ENCODE measurements at places on chromosomes 1 and 21. TPM values are rescaled to one million over a fixed set of nuclear protein-coding genes. Genes with fewer than 3 reads are reported as not detected.
A peak's percentile ranks its signal among the peaks of the same experiment; 100 is the strongest.

Gene CD1B
- total RNA-seq = not detected

DNA sequence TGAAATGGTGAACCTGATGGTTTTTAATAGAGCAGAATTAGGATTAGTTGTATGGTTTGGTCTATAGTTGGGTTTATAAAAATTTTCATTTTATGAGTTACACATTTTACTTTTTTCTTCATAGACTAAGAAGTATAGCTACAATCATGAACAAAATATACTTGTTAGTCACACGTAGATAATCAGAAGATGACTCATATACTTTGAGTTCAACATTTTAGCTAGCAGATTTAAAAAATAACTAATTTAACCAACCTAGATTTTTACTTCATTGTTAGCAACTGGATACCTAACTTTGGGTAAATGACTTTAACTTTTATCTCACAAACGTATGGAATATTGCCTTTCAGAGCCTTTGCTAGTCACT, 27.9 kb downstream of the MORC3 start:
- no peak overlapping the region for H3K4me3 ChIP-seq
- H3K27me3 ChIP-seq = no peaks in the 10 kb centered on the region
- H3K4me1 ChIP-seq = no peaks in the 10 kb centered on the region
- H3K36me3 ChIP-seq = peaks cover 19% of the 10 kb centered on the region

DNA sequence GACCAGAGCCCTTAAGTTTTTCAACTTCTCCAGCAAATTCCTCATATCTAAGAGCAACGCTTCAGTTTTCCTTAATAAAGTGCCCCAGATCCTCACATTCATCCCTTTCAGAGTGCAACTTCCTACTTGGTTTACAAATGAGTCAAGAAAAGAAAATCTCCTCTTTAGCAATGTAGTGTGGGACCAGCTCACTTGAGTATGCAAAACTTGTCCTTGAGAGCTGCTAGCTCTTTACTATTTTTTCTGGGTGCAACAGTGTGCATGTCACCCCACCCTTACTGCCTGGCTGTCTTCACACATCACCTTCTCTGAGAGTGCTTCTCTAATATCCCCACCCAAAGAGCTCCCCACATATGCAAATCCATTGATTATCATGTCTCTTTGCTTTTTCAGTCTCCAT, 203.1 kb upstream of the CAMK1G start:
- no peak overlapping the region for H3K27ac ChIP-seq
- no peaks in the 10 kb centered on the region for H3K27me3 ChIP-seq
- no peak overlapping the region for H3K4me3 ChIP-seq
- no peaks in the 10 kb centered on the region for H3K4me1 ChIP-seq
- no peaks in the 10 kb centered on the region for H3K36me3 ChIP-seq

GRCh38 chr1:199463521-199464127, 563.9 kb upstream of the NR5A2 start:
- no peak overlapping the region for H3K27ac ChIP-seq
- peak; percentile 20 for DNase-seq
- no peaks in the 10 kb centered on the region for H3K36me3 ChIP-seq
- no peak overlapping the region for H3K4me3 ChIP-seq
- H3K4me1 ChIP-seq = no peaks in the 10 kb centered on the region

GRCh38 chr1:24711329-24711728, 33.9 kb upstream of the CLIC4 start:
- no peak overlapping the region for H3K4me3 ChIP-seq
- no peak for DNase-seq
- no peak overlapping the region for H3K27ac ChIP-seq
- no peaks in the 10 kb centered on the region for H3K27me3 ChIP-seq
- no peaks in the 10 kb centered on the region for H3K4me1 ChIP-seq
- H3K36me3 ChIP-seq = no peaks in the 10 kb centered on the region

GRCh38 chr21:43645136-43645891, 14.0 kb downstream of the HSF2BP start:
- H3K27me3 ChIP-seq = no peaks in the 10 kb centered on the region
- no peaks in the 10 kb centered on the region for H3K36me3 ChIP-seq
- peak overlapping the region; percentile 46 for H3K27ac ChIP-seq
- DNase-seq = peak; percentile 90
- no peak overlapping the region for H3K4me3 ChIP-seq

Gene PLA2G5
- total RNA-seq = 6.5 TPM

Gene ITLN2
- total RNA-seq = 1.6 TPM

DNA sequence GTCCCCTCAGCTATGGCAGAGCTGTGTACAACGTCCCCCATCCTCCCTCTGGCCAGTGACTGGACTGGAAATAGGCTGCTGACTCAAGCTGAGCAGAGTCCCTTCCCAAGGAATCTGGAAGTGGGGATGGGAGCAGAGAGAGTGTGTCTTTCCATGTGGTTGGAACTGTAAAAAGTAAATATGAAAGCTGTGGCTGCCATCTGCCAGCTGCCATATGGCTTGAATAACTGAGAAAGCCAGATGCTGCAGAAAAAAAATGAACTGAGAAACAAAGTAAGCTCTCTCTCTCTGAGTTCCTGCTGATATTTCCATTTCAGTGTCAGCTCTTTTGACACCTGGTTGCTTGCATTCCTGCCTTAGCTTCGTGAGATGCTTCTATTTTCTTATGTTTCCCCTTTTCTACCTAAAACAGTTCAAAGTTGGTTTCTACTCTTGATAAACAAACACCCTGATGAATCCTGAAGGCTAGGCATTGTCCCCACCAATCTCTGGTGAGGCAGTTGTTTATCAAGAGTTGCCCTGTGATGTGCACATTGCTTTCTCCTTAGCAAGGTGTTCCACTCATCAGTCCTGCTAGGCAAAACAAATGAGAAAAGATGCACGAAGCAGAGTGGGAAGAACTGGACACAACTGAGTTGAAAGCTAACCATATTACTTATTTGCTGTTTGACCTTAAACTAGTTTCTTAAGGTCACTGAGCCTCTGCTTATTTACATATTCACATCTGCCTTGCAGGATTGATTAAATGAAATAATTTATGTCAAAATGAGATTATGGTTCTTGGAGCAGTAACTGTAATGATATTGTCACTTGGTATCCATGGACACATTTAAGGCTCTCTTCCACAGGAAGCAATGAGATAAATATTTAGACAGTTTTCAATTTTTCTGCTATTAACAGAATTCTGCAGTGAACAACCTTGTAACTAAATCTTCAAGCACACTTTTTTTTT, 16.6 kb upstream of the DR1 start:
- H3K4me1 ChIP-seq = no peaks in the 10 kb centered on the region
- no peak overlapping the region for H3K27ac ChIP-seq
- peak; percentile 91 for DNase-seq
- no peaks in the 10 kb centered on the region for H3K27me3 ChIP-seq
- H3K36me3 ChIP-seq = no peaks in the 10 kb centered on the region
- H3K4me3 ChIP-seq = no peak overlapping the region

Gene CELA2B
- 0.63 TPM for total RNA-seq

Gene PTPRF
- total RNA-seq = 160 TPM

DNA sequence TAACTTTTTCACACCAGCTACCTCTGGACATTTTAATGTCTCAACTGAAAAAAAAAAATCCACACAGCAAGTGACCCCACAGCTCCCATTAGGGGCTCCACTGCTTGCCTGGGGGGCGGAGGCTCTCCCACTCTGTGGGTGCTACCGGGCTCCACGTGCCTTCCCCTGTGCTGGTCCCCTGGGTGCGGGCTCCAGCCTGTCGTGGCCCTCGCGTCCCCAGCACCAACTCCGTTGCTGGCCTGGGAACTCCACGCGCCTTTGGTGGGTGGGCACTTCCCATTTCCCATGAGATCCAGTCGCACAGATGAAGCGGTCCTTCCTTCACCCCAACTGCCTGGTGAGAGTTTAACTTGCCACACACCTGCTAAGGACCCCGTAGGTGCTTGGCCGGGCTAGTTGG, 27.1 kb upstream of the GPR153 start:
- no peak overlapping the region for H3K4me3 ChIP-seq
- H3K4me1 ChIP-seq = peaks cover 3% of the 10 kb centered on the region
- no peaks in the 10 kb centered on the region for H3K36me3 ChIP-seq
- H3K27ac ChIP-seq = peak overlapping the region; percentile 27

DNA sequence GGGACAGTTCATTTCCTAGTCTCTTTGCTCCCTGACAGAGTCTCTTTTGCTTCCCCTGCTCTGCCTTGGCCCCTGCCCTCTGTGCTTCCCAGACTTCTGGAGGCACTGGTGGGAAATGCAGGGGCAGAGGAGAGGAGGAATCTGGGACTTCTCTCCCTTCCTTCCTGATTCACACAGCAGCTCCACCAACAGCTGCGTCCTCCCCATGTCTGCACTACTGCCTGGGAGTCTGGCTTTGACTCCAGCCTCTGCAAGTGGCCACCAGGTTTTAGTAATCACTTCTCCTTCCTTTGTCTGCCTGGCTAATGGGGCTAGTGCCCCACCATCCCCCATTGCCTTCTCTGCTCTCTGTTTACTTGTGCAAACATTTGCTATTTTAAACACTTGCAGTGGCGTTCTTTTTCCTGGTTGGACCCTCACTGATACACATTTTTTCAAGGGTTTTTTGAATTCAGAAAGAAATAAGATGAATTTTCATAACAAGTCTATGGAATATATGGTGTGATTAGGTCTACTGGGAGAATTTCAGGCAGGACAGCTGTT, 21.9 kb downstream of the FASLG start:
- DNase-seq = no peak
- H3K4me1 ChIP-seq = peaks cover 3% of the 10 kb centered on the region
- H3K27me3 ChIP-seq = no peaks in the 10 kb centered on the region
- no peaks in the 10 kb centered on the region for H3K36me3 ChIP-seq
- no peak overlapping the region for H3K27ac ChIP-seq
- no peak overlapping the region for H3K4me3 ChIP-seq

DNA sequence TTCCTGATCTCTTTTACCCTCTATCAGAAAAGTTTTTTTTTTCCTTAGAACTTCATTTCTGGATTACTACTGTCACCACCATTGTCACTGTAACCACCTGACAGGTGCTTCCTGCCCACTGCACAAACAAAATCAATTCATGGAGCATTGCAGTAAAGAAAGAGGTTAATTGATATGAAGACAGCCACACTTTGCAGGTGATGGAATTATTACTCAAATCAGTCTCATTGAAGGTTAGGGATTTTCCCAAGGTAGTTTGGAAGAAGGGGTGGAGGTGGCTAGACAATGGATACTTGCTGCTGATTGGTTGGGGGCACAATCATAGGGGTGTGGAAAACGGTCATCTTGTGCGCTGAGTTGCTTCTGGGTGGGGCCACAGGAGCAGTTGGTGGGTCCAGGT, 230.8 kb upstream of the CACYBP start:
- no peaks in the 10 kb centered on the region for H3K36me3 ChIP-seq
- no peak overlapping the region for H3K27ac ChIP-seq
- DNase-seq = no peak
- H3K4me3 ChIP-seq = no peak overlapping the region

DNA sequence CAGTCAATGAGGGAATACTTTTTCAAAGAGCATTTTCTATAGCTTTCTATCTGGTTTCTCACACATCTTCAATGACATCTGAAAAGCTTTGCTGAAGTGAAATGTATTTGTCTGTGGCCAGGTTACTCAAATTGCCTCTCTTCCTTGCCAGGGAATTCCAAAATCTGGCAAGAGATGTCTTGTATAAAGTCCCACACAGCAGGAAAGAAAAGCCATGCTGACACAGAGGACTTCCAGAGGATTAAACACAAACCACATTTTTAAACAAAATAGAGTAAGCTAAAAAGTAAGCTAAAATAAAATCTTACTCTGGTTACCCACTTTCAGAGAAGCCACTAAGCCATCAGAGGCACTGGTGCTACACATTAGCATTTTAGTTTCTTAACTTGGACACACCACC, 93.1 kb upstream of the BCAR3 start:
- H3K36me3 ChIP-seq = no peaks in the 10 kb centered on the region
- peaks cover 3% of the 10 kb centered on the region for H3K4me1 ChIP-seq
- H3K27me3 ChIP-seq = no peaks in the 10 kb centered on the region
- no peak overlapping the region for H3K27ac ChIP-seq
- no peak for DNase-seq
- H3K4me3 ChIP-seq = no peak overlapping the region

DNA sequence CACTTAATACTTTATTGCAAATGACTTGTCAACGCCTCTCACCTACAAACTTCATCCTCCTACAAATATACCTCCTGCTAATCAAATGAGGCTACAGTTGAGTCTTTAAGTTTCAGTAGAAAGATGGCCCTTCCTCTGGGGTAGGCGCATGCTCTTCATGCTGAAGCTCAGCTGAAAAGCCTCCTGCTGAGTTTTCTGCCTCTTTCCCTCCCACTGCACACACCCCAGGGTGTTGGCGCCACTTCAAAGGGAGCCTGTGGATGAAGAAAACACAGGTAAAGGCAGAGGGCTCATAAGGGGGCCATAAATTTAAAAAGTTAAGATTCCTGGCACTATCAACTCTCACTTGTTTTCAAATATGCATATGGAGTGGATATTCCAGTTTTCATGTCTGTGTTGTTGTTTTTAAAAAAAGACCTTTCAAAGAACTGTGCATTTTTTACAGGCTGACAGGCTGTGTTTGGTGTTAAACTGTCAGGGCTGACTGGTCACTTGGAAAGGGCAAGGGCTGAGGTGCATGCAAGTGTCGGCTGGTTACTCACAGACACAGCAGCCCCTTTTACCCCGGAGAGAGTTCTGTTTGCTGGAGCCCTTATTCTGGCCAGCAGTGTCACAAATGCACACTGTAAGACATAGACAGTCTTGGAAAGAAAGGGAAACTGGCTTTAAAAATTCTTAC, 42.9 kb upstream of the LGALS8 start:
- no peak overlapping the region for H3K27ac ChIP-seq
- no peaks in the 10 kb centered on the region for H3K27me3 ChIP-seq
- no peaks in the 10 kb centered on the region for H3K4me1 ChIP-seq
- H3K36me3 ChIP-seq = no peaks in the 10 kb centered on the region
- no peak overlapping the region for H3K4me3 ChIP-seq
- no peak for DNase-seq

Gene C1orf141
- total RNA-seq = 5.7 TPM

DNA sequence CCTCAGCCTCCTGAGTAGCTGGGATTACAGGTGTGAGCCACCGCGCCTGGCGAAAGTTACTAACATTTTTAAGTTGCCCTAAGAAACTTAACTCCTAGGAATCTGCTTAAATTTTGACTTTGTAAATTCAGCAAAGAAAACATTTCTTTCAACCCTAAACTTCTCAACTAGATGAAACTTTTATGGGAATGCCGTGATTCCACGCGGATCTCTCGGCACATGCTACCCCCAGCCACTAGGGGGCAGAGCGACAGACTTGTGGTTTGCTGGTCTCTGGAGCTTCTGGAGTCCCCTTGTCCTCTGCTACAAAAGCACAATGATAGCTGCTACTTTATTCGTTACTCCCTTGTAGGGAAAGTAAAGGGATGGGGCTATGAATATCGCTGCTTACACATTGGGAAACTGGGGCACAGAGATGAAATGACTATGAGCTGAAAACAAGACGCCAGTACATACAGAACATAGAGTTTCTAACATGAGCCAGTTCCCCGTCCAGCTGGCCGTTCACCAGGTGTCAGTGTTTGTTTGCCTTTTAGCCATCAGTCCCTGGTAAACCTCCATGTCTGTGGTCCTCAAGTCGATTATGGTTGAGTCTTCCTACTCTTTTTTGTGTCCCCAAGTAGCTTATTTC, 114.7 kb downstream of the PBX1 start:
- H3K27me3 ChIP-seq = no peaks in the 10 kb centered on the region
- DNase-seq = no peak
- no peak overlapping the region for H3K27ac ChIP-seq
- peaks cover 4% of the 10 kb centered on the region for H3K4me1 ChIP-seq

GRCh38 chr1:87939444-87939843, 610.8 kb downstream of the LMO4 start:
- H3K36me3 ChIP-seq = no peaks in the 10 kb centered on the region
- no peak for DNase-seq
- no peaks in the 10 kb centered on the region for H3K27me3 ChIP-seq
- no peak overlapping the region for H3K4me3 ChIP-seq

Gene NAV1
- total RNA-seq = 38.6 TPM

GRCh38 chr1:173332026-173332425, 124.9 kb upstream of the TNFSF4 start:
- H3K27ac ChIP-seq = peak overlapping the region; percentile 74
- H3K4me1 ChIP-seq = no peaks in the 10 kb centered on the region
- no peak overlapping the region for H3K4me3 ChIP-seq
- H3K36me3 ChIP-seq = no peaks in the 10 kb centered on the region

Measured in lung (tissue), 17 donors.